AG20443 (cell line): ENCODE measurements at places on chromosomes 5 and 9.

DNA sequence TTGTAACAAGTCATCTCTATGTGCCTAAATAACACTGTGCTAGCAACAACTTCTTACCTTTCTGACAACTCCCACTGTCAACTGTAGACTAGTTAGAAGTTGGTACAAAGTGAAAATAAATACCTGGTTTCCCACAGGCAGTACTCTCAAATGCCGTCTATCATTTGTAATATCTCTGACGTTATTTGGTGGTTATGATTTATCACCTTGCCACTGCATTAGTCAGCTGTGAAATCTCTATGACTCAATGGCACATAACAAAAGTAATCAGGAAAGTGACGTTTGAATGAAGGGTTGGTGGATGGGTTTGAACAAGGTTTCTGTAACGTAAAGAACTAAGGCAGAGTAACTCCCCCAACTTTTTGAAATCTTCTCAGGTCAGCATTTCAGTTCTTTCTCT, 592.3 kb downstream of the MAT2B start:
- no peak for DNase-seq

GRCh38 chr9:1042466-1042865, 7.7 kb upstream of the DMRT2 start:
- DNase-seq = peak; percentile 33

- no peak for DNase-seq
Measured at GRCh38 chr9:81305561-81306182, 383.7 kb downstream of the TLE1 start.

GRCh38 chr9:38094165-38094564, 25.1 kb upstream of the SHB start:
- DNase-seq = no peak

DNA sequence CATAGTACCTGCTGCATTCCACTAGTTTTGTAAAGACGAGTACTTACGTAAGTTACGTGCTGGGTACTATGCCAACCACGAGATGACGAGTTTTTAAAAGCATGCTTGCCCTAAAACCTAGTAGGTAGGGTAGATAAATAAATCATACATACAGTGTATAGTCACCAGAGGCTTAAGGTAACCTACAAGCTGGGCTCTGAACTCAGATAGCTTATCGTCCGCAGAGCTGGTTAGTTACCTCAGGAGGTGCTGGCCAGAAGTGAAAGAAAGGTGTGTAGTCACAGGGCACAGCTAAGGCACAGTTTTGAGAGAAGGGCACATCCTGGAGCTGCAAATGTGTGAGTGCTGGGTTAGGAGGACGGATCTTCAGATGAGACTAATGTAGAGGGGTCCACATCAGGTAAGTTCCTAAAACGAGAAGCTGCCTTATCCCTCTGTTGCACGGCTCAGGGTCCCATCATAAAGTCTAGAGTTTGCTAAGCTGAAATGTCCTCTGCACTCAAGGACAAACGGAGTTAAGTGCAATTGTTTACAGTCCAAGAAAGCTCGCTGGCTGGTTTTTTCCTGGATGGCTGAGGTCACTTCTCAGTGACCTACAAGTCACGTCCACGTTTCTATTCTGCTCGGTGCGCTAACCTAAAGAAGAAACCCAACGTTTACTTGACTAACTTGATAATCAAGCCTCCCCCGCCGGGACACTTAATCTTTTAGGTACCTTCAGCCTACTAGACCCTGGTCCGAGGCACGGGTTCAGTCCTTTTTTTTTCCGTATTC, 1.1 kb upstream of the SNX24 start:
- DNase-seq = peak; percentile 14

DNA sequence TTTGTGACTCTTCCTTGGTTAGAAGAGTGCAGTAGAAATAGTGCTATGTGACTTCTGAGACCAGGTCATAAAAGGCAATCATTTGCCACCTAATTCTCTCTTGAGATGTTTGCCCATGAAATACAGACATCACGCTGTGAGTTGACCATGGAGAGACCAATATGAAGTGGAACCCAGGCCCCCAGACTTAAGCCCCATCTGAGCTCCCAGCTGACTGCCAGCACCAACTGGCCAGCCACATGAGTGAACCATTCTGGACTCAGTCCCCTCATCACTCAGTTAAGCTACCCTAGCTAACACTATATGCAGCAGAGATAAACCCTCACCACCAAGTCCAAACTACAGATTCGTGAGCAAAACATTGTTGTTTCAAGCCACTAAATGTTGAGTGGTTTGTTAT, 60.7 kb upstream of the NIPBL start:
- DNase-seq = no peak

DNA sequence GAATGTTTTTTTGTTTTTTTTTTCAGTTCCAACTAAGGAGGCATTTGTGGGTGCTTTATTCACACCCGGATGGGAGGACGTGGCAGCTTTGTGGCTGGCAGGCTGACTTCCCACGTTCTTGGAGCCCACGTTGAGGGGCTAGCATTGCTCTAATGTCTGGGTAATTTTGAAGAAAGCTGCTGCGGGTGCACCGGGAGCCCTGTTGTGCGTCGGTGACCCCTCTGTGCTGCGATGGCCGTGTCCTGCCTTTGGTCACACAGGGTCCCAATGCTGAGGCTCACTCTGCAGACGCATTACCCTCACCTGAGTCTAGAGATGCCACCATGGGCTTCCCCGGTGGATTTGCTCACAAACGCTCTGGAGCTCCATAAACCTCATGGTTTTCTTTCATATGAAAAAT, 34.2 kb downstream of the NDUFS6 start:
- no peak for DNase-seq

DNA sequence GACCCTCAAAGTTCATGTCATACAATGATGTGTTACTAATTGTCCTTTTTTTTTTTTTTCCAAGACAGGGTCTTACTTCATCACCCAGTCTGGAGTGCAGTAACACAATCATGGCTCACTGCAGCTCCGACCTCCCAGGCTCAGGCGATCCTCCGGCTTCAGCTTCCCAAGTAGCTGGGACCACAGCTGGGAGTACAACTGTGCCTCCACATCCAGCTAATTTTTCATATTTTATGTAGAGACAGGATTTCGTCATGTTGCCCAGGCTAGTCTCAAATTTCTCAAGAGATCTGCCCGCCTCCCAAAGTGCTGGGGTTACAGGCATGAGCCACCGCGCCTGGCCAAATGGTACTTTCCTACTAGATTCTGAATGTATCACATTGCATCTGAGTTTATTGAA, 49.4 kb upstream of the EBF1 start:
- DNase-seq = no peak

DNA sequence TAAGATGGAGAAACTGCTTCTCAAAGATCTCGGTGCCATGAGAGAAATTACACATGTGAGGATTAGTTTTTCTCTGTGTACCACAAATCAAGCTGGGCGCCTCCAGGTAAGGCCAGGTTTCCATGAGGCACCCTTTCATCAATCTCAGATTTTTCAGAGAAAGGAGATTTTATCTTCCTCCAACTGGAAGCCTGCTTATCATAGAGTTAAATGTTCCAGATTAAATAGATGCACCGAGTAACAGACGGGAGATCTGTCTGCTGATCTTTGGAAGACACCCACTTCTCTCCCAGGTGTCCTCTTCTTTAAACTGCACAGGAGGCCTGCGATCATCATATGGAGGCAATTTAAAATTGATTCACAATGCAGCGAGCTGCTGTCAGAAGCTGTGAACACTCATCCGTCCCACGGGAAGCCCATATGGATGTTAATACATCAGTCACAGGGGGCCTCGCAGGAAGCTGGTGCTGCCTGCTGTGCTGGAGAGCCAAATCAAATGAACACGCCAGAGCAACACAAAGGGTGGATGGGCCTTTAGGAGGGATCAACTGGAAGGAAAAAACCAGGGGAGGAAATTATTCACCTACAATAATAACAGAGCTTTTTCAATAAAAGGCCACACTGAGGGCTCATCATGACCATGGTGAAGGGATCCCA, 93.3 kb downstream of the TLE1 start:
- no peak for DNase-seq

DNA sequence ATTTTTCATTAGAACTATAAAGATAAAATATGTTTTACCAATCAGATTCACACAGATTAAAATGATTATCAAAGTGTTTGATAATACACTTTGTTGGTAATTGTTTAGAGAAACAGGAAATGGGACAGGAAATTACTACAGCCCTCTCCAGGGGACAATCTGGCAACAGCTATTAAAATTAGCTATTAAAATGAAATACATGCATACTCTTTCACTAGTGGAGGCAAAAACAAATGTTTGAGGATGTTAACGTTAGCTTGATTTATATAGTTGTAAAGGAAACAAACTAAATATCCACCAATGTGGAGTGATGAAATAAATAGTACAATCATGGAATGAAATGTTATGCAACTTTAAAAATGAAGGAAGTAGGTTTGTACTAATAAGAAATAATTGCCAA, 53.7 kb downstream of the TARS1 start:
- no peak for DNase-seq

DNA sequence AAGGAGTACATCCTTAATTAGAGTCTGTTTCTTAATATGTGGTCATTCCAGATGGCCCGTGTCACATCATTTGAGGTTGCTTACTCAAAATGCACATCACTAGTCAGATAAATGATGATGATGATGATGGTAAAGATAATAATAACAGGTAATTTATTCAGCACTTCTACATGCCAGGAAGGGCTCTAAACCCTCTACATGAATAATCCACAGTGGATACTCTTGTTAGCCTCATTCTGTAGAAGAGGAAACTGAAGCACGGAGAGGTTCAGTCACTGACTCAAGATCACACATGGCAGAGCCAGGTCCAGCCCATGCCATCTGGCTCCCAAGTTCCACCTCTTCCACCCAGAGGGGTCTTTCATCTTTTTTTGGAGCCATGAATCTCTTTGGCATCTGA, 11.7 kb downstream of the SH3PXD2B start:
- no peak for DNase-seq

GRCh38 chr9:98995059-98995671, 51.5 kb downstream of the COL15A1 start:
- DNase-seq = peak; percentile 62

- DNase-seq = peak; percentile 4
Measured at GRCh38 chr9:92974161-92974661, 26.9 kb downstream of the FGD3 start.

DNA sequence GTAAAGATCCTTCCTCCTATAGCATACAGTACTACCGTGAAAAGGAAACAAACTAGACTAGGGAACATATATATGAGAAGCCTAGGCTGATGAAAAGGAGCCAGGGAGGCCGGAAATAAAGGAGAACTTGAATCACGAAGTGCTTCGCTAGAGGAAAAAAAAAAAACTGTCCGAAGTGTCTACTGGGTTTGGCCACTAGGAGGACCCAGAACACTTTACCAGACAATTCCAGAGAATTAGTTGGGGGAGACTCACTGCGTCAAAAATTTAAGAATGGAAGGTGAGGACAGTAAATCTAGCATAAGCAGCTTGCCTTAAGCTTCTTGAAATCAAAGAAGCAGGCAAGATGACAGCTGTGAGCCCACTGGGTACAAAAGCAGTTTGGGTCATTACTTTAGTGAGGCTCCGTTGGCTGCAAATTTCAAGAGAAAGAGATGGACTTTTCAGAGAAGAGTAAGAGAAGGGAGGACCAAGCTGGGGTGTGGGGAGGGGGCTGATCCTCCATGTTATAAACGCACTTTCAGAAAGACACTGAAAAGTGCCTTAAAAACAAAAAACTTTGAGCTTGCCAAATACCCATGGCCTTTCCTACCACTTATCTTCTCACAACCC, 47.4 kb downstream of the P4HA2 start:
- DNase-seq = peak; percentile 84

GRCh38 chr9:119773823-119774222, 404.6 kb upstream of the BRINP1 start:
- DNase-seq = no peak

- DNase-seq = peak; percentile 32
Measured at GRCh38 chr5:151406322-151406947, 41.0 kb upstream of the SLC36A1 start.

DNA sequence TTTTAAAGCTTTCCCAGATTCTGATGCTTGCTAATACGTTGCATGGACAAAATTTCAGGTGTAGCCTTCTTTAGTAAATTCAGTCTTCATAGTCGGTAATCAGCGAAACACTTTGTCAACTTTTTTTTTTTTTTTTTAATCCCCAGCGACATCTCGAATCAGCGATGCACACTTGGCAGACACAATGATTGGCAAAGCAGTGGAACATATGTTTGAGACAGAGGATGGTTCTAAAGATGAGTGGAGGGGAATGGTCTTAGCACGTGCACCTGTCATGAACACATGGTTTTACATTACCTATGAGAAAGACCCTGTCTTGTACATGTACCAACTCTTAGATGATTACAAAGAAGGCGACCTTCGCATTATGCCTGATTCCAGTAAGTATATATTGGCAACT, 66.8 kb upstream of the NXNL2 start:
- no peak for DNase-seq

- DNase-seq = peak; percentile 26
Measured at GRCh38 chr5:112576298-112576925, 157.3 kb upstream of the EPB41L4A start.

DNA sequence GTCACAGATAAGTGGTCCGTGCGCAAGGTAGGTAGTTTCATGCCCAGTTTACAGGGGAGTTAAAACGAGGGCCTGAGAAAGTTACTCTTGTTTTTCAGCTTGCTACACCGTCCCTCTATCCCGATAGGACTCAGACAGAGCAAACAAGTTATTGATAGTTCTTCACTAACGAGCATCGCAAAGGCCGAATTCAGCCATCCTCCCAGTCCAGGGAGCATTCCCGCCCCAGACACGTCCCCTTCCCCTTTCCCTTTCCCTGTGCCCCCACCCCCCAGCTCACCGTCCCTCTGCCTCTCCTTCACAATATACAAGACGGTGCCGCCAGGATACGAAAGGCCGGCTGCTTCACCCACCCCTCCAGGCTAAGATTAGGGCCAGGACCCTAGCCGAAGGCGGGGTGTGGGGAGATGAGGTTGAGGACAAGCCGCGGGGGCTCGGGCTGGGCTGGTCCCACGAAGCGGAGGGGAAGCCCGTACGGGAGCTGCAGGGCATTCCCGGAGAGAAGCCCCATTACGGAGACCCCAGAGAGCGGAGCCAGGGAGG, 599 bp downstream of the KIAA1191 start:
- no peak for DNase-seq

GRCh38 chr5:64800926-64801325, 32.2 kb downstream of the CWC27 start:
- DNase-seq = no peak

- no peak for DNase-seq
Measured at GRCh38 chr5:102969641-102970040, 150.3 kb downstream of the GIN1 start.

- peak; percentile 87 for DNase-seq
Measured at GRCh38 chr5:177362610-177363507, 5.1 kb downstream of the RGS14 start.
